ENCODE measurements at places on chromosomes 16 and 17. TPM values are rescaled to one million over a fixed set of nuclear protein-coding genes. Genes with fewer than 3 reads are reported as not detected.

The HOXB2 gene
- 24.6 TPM for total RNA-seq

The KRTAP2-4 gene
- total RNA-seq = not detected

- DNase-seq = no peak
Observed at GRCh38 chr17:4708436-4708835, 2.0 kb upstream of the ARRB2 start.

DNA sequence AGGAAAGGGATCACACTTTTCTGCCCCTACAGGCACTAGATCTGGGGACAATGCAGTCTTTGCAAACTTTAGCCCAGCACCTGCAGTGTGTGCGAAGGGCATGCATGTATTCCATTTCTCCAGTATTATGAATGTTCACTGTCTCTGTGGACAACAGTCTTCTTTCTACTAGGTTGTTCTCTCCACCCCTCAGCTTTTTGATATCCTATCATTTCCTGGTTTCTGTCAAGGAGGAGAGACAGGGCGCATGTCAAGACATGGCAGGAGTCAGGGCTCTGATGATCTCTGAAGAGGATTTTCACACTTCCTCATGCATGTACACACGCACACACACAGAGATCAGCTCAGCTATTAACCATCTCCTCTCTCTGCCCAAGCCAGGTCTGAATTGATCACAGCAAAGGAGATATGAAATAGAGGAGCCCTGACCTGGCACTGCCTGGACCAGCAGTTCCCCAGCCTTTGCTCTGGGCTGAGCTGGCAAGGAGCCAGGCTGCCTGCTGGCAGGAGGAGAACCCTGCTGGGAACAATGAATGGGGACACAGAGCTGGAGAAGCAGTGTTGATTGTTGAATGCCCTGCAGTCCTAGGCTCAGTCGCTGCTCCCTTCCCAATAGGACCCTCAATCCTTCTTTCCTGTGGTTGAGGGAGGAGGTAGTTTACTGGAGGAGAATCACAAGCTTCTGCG is 2.6 kb downstream of the GPR179 start:
- DNase-seq = no peak

GRCh38 chr16:61926766-61927165 is 109.5 kb downstream of the CDH8 start:
- DNase-seq = no peak

The DDX42 gene
- 55.1 TPM for total RNA-seq

GRCh38 chr16:74711938-74712337 is 11.3 kb upstream of the MLKL start:
- no peak for DNase-seq

DNA sequence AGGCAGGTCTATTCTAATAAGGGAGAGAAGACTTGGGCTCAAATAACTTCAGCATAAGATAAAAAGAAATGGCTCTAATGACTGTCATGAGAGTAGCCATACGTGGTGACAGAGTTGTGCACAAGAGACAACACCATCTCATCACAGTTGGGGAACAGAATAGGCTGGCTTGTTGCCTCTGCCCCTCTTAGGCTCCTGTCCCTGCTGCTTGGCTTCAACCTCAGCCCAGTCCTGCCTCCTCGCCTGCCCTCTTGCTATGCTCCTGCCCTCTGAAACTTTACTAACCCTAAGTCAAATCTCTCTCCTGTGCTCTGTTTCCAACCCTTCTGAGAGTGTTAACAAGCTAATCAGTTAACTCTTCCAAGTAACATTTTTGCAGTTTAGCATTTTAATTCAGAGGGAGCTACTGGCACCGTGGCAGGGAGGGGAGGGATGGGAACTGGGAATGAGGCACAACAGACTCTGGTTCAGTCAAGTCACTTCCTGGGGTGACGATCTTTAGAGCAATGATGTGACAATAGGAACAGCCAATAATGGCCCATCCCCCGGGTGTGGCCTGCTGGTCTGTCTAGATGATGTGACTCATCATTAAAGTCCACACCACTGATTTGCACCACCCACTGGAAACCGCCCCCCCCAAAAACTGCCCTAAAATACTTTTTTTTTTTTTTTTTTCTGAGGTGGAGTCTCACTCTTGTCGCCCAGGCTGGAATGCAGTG is 35.5 kb downstream of the DNAH17 start:
- DNase-seq = no peak

DNA sequence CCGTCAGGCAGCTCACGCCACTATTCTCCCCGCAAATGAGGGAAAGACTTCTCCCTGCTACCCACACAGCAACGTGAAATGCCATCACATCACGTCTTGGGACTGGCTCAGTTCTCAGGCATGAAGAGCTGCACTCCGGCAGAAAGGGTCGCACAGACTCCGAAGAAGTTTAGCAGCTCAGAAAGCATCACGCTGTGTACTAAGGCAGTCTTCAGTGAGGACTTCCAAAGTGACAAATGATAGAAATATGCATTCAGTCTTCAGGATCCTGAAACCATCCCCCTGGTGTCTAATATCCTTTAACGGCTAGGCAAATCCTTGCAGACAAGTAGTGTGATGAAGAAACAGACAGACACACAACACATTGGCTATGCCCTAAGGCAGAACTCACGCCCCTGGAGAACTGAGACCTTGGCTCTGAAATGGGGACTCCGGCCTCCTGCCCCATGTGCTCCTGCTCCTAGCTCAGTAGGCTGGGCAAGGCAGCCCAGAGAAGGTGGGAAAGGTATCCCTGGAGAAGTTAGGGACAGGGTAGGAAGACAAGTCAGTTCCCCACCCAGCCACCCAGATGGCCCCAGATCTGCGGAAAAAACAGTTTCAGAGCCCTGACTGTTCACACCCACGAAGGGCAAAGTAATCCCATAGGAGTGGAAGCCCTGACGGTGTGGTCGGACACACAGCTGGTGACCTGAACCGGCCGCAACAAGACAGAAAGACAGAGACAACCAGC is 1.6 kb downstream of the XYLT1 start:
- DNase-seq = no peak

- peak; percentile 98 for DNase-seq
Observed at GRCh38 chr17:48486557-48486956, 44.3 kb downstream of the HOXB1 start.
